ENCODE measurements at places on chromosomes 2 and 18.

DNA sequence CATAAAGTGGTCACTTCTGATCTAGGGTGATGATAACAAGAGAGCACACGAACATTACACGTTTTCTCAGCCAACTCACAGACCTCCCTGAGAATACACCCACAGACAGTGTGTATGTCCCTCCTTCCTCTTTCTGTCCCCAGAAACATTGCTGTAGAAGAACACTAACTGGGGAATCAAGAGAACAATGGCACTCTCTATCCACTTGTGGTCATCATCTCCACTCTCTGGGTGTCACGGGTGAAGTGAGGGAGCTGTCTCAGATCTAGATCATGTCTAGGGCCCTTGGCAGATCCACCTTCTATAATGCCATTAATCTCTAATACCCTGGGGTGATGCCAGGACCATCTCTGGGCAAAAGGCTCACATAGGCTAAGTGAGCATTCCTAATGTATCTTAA is 97.9 kb downstream of the DNER start:
- no peak for DNase-seq

GRCh38 chr2:195488567-195488966 is 168.5 kb upstream of the SLC39A10 start:
- no peak for DNase-seq

- no peak for DNase-seq
These were observed 35.5 kb downstream of the TMEFF2 start for GRCh38 chr2:192159208-192159607.

- DNase-seq = no peak
These were observed 31.3 kb downstream of the NCK2 start for GRCh38 chr2:105775809-105776559.

GRCh38 chr18:63322908-63323634 is 3.5 kb upstream of the BCL2 start:
- DNase-seq = peak; percentile 26

- no peak for DNase-seq
These were observed 505 bp downstream of the FOXI3 start for GRCh38 chr2:88451811-88452564.

- no peak for DNase-seq
These were observed 67.6 kb downstream of the SDC1 start for GRCh38 chr2:20157193-20157891.

- no peak for DNase-seq
These were observed 187.3 kb upstream of the CHST9 start for GRCh38 chr18:27372386-27372785.

DNA sequence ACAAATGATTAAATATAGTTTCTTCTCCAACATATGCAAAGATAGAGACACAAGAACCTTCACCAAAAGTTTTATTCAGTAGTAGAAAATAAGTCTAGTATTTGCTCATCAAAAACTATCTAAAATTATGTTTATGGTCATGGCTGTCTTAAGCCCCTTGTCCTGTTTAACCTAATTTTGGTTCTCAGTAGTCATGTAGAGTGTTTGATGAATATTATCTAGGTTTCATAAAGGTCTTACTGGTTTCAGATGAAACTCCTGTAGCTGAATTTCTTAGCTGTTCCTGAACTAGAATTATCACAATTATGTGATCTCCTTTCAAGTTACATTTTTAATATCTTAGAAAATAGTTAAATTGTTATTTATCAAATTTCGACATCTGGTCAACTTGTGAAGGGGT is 228.0 kb upstream of the SPHKAP start:
- DNase-seq = no peak

GRCh38 chr2:71925268-71926088 is 222.2 kb downstream of the CYP26B1 start:
- DNase-seq = no peak

DNA sequence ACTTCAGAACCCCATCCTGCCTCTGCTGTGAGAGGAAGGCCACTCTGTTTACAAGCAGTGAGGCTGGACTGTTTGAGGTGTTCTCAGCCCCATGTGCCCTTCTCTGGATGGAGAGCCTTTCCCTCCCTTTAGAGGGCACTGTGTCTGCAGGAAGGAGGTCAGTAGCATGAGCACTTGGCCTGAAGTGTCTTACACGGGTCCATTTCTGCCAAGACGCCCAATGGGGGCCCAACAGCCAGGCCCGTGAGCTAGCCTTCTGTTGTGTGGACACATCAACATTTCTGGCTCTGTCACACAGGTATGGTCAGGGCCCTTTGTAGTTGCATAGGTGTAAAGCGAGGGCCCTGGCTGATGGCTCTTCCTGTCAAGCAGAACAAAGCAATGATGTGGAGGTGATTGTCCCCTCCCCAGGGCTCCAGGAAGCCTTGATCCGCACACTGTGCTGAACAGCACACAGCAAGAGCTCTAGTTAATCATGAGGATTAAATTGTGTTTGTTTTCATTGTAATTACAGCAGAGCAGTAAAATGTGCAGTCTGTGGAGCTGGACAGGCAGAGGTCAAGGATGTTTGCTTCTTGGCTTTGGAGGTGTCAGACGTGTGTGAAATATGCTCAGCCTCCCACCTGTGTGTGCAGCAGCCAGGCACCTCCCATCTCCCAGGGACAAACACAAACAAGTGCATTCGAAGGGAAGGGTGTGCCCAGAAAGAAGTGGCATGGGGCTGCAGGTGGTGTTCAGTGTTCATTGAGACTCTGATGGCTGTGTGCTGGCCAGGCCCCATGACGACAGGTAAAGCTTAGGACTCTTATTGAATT is 132.1 kb downstream of the SH3RF3 start:
- DNase-seq = no peak

DNA sequence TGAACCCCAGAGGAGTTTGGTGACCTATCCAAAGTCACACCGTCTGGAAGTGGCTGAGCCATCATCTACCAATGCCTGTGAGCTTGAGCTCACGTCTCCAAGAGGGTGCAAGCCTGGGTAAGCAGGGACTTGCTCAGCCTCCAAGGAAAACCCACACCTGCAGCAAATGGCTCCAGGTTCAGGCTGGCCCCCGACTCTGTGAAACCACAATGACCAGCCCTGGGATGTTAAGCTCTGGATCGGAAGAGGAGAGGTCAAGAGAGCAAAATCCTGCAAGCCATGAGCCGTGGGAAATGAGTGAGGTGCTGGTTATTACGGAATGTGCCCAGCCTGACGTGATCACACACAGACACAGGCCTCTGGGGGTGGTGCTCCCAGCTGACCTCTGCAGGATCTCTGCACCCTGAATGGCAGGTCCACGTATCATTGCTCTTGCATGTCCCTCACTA is 94.1 kb upstream of the OTOS start:
- no peak for DNase-seq

DNA sequence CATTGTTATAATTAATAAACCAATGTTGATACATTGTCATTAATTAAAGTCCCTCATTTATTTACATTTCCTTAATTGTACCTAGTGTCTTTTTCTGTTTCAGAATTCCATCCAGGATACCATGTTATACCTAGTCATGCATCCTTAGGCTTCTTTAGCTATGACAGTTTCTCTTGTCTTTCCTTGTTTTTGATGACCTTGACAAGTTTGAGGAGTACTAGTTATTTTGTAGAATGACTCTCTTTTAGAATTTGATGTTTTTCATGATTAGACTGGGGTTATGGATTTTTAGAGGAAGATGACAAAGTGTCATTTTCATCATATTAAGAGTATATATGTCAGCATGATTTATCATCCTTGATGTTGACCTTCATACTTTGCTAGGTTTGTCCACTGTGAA is 16.4 kb downstream of the GIGYF2 start:
- no peak for DNase-seq

DNA sequence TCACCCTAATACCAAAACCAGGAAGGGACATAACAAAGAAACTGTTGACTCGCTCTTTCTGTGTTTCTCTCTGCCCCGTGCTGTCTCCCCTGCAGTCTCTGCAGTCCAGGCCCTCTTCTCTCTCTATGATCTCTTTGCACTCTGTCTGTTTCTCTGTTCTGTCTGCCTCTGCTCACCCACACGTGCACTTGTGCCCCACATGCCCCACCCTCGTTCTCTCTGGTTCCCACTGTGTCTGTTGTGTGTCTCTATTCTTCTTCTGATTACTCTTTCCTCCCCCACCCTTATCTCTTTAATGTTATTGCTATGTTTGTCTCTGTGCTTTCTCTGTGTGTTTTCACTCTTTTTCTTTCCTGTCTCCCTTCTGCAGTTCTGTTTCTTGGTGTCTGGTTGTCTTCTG is 54.0 kb downstream of the NAT8 start:
- no peak for DNase-seq

- DNase-seq = no peak
These were observed 16.4 kb downstream of the GPR45 start for GRCh38 chr2:105257981-105258380.

- no peak for DNase-seq
These were observed 61.4 kb downstream of the SP3 start for GRCh38 chr2:173903601-173904394.

DNA sequence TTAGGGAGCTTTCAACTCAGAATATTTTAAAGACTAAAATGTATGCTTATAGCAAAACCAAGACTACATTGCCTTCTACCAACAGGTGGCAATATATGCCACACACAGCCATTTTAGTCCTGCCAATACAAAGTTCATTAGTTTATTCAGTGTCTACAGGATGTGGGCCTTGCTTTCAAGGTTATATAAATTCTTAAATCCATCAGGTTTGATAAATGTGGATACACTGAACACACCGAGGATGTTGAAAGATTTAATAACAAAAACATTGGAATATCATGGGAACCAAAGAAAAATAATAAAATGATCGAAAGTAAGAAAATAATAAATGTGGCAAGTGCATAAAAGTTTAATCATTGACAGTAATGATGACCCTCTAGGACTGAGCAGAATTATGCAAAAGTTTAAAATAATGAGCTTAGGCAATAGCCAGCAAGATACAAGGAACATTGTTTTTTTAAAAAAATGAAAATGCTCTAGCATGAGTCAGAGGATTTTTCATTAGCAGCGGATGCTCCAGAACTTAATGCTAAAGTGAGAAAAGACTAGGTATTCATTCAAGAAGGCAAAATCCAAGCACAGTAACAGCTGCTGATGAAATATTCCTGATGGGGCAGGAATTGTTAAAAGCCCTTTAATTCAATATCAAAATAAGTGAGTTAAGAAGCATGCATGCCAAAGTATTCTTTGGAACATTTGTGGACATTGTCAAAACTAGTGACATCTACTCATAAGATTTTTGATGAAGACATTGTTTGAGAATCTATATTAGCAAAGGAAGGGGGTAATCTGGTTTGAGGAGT is 14.2 kb downstream of the SCN9A start:
- DNase-seq = no peak

- DNase-seq = no peak
These were observed 72.8 kb downstream of the TCF4 start for GRCh38 chr18:55515214-55515613.

GRCh38 chr18:23357996-23358594 is 95.0 kb upstream of the RIOK3 start:
- DNase-seq = peak; percentile 37

- DNase-seq = no peak
These were observed 54.2 kb upstream of the CDCA7 start for GRCh38 chr2:173300458-173300857.

GRCh38 chr2:196980001-196980400 is 53.5 kb upstream of the PGAP1 start:
- no peak for DNase-seq

GRCh38 chr2:98037206-98037605 is 41.5 kb upstream of the TMEM131 start:
- no peak for DNase-seq

DNA sequence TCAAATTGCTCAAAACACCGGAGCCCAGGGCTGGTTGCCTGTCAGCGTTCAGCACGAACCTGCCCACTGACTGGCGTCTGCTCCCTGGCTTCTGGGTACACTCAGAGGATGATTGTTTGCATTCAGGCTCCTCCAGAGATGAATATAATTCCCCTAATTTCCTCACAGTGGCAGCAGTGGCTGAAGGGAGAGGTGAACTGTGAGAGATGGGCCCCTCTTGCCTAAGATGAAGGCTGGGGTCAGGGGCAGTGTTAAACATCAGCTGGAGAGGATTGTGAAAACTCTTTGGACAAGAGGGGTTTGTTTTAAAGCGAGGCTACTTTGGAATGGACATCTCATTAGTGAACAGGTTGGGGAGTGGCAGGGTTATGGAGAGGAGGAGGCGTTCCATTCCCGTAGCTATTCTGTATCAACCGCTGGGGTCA is 31.0 kb downstream of the TCF7L1 start:
- no peak for DNase-seq

DNA sequence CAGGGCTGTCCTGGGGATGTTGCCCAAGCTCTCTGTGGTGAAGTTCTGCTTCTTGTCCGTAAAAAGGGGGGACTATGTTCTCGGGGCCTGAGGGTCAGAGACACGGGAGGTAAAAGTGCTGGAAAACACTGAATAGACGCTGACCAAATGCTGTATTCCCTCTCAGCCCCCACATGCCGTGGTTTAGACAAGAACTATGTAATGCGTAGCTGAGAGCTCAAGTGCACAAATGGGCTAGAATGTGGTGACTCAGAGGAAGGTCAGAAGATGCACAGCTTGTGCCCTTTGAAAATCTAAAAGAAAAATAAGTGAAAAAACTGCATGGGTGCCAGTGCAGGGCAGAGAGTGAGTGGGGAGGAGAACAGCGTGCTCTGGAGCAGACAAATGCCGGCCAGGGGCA is 80.3 kb upstream of the MAP4K4 start:
- no peak for DNase-seq

DNA sequence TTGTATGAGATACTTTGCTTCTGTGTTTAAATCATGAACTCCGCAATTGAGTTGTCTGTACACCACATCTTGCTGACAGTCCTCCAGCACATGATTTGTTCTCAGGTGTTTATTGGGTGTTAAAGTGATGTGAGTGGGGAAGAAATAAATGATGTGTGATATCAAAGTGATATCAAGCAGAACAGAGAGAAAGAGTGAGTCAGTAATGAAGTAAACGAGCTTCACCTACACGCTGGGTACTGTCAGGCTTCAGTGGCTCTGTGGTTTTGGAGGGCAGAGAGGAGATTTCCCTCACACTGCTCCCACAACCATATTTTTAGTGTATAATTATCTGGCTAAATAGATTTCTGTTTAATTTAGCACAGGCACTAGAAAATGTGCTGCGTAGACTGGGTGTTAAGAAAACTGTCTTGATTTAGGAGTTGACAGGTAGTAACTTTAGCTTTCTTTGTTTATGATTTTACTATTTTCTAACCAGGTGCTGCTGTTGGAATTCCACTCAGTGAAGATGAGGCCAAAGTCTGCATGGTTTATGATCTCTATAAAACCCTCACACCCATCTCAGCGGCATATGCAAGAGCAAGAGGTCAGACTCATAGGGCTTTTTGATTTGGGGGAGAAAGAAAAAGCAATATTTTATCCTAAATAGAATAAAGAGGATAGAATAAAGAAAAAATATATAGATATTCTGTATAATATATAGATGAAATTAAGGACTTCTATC is 21.2 kb downstream of the ATIC start:
- no peak for DNase-seq
